ENCODE measurements at places on chromosomes 6 and 20.

DNA sequence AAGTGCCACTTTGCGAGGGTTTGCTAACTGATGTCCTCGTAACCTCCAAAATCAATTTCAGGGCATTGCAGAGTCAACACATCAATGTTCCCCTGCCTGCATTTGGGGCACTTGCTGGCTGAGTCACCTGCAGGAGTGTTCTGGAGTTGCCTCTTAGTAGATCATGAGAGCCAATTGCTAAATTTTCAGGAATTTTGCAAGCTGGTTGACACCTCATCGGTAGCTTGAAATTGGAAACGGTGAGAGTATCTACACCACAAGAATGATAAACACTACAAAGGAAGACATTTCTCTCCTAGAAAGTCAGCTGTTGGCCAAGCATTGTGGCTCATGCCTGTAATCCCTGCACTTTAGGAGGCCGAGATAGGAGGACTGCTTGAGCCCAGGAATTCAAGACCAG is 10.8 kb upstream of the BFSP1 start:
- peak; percentile 82 for DNase-seq

DNA sequence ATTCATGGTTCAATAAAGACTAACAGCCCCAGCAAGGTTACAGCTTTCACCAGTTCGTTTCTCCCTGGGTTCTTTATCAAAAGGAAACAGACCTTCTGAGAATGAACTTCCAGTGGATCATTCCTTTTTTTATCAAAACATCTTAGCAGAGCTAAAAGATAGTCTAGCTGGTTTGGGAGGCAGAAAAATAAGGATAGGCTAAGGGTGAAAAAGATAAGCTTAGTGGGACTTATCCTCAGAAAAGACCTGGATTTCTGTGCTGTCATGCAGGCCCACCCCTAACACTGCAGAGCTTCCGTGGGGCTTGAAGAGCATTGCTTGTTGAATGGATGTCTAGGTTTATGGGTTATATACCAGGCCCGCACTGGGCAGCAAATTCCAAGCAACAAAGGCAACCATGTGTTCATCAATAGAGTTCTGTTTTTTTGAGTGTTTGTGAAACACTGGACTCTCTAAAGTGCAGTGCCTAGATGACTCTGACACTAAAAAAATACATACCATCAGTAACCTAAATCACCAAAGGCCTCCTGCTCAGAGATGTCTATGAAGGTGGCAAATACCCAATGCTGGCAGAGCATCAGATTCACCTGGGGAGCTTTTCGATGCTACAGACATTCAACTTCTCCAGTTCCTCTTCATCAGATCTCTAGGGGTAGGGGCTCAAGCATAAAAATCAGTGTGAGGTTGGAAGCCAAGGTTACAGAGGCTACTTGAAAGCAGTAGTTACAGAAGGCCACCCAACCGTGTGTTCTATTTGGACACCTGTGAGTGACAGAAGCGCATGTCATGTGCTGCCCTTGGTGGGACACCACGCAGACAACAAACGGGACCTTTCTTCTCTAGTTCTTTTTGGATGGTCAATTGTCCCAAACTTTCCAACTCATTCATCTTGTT is 53.0 kb downstream of the TNFAIP3 start:
- DNase-seq, result no peak

DNA sequence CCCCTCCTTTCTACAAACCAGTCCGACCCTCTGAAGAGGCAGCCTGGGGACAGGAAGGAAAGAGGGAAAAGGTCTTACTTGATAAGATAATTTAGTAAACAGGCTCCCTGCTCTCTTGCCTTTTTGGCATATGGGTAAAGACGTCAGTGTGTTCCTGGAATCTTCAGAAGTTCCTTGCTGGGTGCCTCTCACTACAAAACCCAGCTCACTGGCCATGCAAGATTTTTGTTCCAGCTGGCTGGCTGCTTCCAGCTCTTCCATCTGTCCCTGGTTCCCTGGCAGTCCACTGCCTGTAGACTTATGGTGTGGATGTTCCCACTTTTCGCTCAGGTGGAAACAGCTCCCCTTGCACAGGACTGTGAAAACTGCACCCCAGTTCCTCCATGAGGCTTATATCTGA is 57.4 kb downstream of the MOCS1 start:
- no peak for DNase-seq

GRCh38 chr6:53547166-53547810 is 2.4 kb upstream of the GCLC start:
- DNase-seq, result no peak

DNA sequence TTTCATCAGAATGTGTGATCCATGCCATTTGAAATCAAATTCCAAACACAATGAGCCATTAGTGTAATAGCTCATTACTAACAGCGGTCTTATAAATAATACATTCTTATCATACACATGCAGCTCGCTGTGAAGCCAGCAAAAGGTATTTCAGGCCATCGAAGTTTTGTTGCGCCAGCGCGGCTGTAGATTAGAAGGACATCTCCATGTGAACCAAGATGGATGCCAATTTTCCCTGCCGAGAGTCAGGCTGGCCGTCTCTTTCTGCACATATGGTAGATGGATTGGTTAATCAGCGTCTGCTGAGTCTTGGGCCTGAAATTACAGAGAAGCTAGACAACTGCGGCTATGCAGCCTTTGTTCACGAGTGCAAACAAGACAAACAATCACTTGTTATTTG is 44.1 kb downstream of the CFAP61 start:
- no peak for DNase-seq

All from EH (cell line).